NCI-H2029 treated with DMSO at 0.1 percent for 48 hours (cell line): ENCODE measurements at places on chromosomes 1 and 21.

DNA sequence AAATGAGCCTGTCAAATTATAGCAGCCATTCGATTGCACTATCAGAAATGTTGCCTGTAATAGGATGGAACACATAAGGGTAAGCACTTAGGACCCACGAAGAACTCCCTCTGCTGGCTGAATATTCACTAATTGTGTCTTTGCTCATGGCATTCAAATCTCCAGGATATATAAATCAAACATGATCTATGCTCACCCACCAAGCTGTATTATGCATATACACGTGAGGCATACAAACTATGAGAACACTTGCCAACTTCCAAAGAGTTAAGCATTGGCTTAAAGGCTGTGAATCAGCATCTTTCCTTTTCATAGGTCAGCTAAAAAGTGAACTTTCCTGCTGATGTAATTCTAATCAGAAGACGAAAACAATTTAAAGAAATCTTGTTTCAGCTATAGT, 34.5 kb downstream of the TMPRSS15 start:
- DNase-seq = no peak

DNA sequence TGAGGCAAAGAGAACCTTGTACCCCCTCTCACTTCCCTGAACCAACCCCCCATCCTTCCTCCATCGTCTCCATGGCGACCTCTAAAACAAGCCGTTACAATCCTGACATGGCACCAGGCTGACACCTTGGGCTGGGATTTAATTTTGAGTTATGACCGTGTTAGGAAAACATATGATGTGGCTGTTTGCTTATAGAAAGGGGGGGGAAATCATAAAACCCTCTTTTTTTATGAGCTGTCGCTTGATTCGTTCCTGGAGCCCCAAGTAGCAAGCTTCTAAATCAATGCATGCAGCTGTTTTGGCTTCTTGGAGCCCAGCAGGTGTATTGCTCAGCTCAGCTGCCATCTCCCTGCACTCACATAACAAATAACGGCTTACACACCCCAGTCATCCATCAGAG, 301.2 kb upstream of the SPAG17 start:
- DNase-seq = no peak

GRCh38 chr1:244778344-244778743, 57.1 kb upstream of the COX20 start:
- no peak for DNase-seq

DNA sequence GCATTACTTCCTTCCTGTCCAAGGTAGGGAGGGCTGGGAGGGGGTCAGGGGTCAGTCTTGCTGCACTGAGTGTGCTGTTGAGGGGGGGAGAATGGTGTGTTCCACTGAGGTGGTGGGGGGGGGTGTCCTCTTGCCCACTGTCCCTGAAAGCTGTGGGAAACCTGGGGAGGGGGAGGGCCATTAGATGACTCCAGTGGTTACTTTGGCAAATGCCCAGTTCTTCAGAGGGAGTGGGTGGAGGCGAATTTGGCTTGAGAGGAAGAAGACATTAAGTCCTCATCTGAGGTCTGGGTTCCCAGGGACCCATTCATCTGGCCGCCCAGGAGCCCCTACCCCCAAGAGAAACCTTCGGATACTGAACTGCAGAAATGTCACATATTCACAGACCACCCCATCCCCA, 36.2 kb downstream of the MEF2D start:
- DNase-seq = peak; percentile 17

- DNase-seq = no peak
These were observed 18.8 kb downstream of the UCK2 start for GRCh38 chr1:165845992-165846748.

GRCh38 chr21:42465008-42465802, 30.8 kb downstream of the RSPH1 start:
- DNase-seq = no peak

DNA sequence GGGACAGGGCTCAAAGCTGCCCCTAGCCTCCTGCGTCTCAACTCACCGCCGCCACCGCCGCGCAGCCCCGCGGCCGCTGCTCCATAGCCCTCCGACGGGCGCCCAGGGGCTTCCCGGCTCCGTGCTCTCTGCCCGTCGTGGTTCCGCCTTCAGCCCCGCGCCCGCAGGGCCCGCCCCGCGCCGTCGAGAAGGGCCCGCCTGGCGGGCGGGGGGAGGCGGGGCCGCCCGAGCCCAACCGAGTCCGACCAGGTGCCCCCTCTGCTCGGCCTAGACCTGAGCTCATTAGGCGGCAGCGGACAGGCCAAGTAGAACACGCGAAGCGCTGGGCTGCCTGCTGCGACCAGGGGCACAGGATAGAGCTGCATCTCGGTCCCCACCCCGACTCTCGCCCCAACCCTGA, at the start of gene TNFRSF25:
Gene TNFRSF25, minus strand, starts transcription at position 151 of the 400 bp plus-strand sequence. Its CDS starts 66 bp downstream, at position 85.
- DNase-seq = no peak

DNA sequence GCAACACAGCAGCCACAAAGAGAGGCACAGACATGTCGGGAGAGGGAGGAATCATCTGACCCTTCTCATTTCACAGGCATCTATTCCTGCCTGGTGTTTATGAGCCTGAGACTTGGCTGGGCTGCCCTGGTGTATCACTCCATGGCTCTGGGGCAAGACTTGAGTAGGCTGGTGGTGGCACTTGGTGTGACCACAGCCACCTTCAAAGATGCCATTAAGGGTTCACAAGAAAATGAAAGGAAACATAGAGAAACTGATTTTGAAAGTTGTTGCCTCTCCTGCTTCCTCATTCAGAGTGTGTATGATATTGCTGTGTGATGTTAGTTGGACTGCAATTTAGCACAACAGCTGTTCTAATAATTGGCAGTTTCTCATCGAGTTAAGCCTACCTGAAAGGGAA, 298.8 kb downstream of the FAM72C start:
- DNase-seq = no peak
